ENCODE measurements at places on chromosomes 2 and 18. TPM values are rescaled to one million over a fixed set of nuclear protein-coding genes. Genes with fewer than 3 reads are reported as not detected.

DNA sequence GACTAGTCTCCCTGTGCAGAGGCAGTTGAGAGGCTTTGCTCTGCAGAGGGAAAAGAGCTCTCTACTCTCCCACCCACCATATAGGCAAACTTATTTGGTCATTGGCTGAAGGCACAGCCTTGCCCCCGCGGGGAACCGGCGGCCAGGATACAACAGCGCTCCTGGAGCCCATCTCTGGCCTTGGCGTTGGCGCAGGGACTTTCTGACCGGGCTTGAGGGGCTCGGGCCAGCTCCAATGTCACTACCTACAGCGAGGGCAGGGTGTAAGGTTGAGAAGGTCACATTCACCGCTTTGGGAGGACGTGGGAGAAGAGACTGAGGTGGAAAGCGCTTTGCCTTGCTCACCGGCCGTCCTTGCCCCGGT lies 2.2 kb downstream of the ONECUT2 start:
- no peak for DNase-seq

The LNPK gene
- 20.0 TPM for total RNA-seq

The MAP3K20 gene
- 34.8 TPM for total RNA-seq

DNA sequence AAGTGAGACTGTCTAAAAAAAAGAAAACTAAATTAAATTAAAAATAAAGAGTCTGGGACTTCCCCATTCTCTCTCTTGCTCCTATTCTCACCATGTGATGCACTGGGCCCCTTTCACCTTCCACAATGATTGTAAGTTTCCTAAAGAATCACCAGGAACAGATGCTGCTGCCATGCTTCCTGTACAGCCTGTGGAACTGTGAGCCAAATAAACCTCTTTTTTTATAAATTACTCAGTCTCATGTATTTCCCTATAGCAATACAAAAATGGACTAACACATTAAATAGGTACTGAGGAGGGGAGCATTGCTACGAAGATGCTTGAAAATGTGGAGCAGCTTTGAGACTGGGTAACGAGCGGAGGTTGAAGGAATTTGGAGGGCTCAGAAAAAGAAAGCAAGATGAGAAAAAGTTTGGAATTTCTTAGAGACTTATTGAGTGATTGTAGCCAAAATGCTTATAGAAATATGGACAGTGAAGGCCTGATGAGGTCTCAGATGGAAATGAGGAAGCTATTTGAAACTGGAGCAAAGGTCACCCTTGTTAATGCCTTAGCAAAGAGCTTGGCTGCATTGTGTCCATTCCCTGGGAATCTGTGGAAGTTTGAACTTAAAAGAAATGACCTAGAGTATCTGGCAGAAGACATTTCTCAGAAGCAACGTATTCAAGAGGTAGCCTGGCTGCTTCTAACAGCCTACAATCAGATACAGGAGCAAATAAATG lies 128.7 kb downstream of the EIPR1 start:
- no peak for DNase-seq

The ASAP2 gene
- 14.5 TPM for total RNA-seq

DNA sequence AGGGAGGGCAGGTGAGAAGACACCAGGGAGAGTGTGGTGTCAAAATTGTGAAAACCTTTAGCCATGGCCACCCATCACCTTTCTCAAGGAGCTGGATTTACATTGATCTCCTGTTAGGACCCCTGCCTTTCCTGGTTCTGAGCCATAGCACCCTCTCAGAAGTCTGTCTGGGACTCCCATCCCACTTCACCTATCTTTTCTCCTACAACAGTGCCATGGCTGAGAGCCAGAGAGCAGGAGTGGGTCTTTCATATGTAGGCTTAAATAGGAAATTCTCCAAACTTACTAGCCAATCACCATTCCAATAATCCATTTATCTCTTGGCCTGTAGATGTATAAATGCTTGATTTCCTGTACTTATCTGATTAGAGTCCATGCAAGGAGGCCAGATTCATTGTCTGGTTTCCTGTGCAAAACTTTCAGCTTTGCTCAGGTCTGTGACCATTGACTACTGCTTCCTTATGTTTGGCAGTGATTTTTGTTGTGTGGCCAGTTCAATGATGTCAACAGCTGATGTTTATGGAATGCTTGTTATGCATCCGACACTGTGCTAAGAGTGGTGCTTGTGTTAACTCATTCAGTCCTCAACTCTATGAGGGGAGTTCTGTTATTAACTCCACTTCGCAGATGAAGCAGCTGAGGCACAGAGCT lies 57.6 kb upstream of the IGFBP5 start:
- DNase-seq = no peak

The RNF25 gene
- 25.9 TPM for total RNA-seq
